SW480 (cell line): ENCODE measurements at places on chromosomes 4 and X.

DNA sequence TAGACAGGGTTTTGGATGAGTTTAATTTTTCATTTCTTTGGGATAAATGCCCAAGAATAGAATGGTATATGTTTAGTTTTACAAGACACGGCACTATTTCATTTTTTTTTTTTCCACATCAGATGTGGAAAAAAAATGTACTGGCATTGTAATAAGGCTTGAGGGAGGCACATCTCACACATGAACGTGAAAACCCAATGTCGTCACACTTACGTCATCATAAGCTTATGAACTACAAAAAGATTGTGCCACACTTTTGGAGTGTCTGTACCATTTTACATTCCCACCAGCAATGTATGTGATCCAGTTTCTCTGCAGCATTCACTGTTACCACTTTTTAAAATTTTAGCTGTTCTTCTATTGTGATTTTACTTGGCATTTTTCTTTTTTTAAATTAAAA is 74.2 kb downstream of the TAF1 start:
- DNase-seq, result no peak

- peak; percentile 38 for DNase-seq
These were observed 54.9 kb downstream of the PHOX2B start for GRCh38 chr4:41693629-41694028.

DNA sequence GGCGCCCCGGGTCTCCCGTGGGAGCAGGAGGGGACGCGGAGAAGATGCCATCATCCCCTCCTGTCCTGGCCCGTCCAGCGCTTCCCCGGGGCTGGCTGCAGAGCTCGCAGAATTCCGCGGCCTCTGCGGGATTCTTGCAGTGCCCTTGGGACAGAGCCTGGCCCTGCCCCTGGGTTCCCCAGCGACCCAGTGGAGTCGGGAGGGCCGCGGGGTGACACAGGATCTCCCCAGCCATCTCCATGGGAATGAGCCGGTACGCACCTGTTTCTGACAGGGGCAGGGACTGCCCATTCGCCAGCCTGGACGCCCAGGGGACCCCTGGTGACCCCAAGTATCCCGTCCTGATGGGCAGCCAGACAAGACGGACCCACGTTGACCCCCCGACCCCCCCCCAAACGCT is 482 bp downstream of the FAM9C start:
- no peak for DNase-seq

GRCh38 chr4:142850478-142850877 is 4.4 kb upstream of the INPP4B start:
- DNase-seq, result peak; percentile 20

GRCh38 chr4:13289391-13289790 is 194.7 kb downstream of the RAB28 start:
- DNase-seq, result no peak

GRCh38 chr4:98802770-98803198 is 126.1 kb downstream of the EIF4E start:
- DNase-seq, result no peak

- no peak for DNase-seq
These were observed 373.6 kb downstream of the FBXW7 start for GRCh38 chr4:152162331-152162697.

- DNase-seq, result no peak
These were observed 94.0 kb upstream of the RBPJ start for GRCh38 chr4:26226629-26227376.

DNA sequence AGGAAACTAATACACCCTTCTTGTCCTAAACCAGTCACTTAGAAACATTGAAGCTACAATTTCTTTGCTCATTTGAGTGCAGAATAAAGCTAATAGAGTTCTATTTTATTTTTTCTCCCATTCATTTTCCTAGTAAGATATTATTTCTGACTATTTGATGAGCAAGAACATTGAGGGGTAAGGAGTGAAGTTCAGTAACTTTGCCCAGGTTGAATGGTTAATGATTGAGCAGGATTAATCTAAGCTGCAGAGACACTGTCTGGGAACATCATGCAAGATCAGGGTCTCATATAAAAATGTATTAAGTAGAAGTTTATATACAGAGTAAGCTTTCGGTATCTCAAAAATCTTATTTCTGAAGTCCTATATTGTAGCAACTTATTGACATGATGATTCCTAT is 102.4 kb upstream of the LIMCH1 start:
- DNase-seq, result no peak

DNA sequence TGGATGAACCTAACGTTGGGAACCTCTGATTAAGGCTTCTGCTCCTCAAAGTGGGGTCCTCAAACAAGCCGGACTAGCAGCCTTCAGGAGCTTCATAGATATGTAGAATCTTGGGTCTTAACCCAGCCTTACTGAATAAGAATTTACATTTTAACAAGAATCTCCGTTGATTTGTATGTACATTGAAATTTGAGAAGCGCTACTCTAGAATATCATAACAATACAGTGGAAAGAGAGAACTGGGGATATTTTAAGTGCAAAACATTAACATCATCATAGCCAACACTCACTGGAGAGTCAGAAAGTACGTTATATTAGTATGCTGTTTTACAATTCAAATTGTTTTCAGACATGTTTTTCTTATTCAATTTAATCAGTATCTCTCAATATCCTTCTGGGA is 31.2 kb downstream of the ATXN3L start:
- DNase-seq, result no peak

GRCh38 chr4:107391630-107392028 is 328.4 kb downstream of the PAPSS1 start:
- DNase-seq, result no peak

DNA sequence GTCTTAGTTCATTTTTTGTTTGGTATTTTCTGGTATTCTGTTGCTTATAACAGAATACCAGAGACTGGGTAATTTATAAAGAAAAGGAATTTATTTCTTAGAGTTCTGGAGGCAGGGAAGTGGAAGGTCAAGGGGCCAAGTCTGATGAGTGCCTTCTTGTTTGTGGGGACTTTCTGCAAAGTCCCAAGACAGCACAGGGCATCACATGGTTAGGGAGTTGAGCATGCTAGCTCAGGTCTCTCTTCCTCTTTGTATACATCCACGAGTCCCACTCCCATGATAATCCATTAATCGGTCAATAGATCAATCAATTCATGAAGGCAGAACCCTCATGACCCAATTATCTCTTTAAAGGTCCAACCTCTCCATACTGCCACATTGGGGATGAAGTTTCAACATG is 31.1 kb downstream of the IL13RA1 start:
- DNase-seq, result no peak

GRCh38 chr4:93791570-93792195 is 36.9 kb upstream of the ATOH1 start:
- DNase-seq, result peak; percentile 39

DNA sequence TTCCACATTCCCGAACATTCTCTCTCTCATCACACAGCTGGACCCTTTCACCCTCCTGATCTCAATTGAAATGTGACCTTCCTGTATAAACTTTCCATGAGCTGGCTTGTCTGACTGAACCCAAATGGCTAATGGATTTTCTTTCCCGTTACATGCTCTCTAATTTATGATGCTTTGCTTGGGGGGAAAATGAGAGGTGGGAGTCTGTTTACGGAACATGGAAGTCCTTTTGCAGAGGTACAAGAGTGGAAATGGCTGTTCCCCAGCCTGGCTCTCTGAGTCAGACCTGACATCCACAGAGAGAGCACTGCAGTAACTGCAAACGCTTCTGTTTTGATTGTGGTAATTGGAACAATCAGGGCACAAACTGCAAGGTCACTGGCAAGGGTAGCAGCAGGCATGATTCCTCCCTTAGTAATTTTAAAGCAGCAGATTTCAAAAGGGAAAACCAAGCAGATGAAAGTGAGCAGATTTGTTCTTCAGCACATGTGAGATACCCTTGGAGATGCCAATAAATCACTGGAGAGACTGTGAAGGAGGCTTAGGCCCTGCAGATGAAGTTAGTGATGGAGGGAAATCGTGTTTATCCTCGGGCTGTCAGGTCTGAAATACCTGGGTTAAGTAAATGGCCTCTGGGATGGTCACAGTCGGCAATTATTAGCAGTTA is 83.9 kb downstream of the SNCA start:
- DNase-seq, result no peak

DNA sequence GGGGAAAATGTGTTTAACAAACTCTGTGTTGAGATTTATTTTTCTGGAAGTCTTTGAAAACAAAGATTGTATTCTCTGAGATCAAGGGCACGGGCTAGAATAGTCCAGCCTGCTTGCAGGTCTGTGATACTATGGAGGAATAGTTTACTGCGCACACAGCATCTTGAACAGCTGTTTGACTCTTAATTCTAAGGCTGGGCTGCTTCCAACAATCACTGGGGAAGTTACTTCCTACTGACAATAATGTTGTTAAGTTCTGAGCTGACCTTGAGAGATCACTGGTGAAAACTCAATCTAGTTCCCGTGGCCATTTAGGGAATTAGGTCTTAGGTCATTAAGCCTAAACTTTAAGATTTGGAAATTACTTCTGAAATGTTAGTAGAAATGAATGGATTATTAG is 416.1 kb upstream of the FTHL17 start:
- no peak for DNase-seq

GRCh38 chrX:13212191-13212651 is 107.6 kb downstream of the ATXN3L start:
- DNase-seq, result no peak

DNA sequence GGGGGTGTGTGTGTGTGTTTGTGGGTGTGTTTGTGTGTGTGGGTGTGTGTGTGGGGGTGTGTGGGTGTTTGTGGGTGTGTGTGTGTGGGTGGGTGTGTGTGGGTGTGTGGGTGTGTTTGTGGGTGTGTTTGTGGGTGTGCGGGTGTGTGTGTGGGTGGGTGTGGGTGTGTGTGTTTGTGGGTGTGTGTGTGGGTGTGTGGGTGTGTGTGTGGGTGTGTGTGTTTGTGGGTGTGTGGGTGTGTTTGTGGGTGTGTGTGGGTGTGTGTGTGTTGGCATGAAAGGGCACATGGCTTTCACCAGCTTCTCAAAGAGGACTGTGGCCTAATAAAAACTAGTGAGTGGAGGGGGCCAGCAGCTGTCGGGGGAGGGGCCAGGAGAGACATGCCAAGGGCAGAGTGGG is 25.3 kb upstream of the ZNF185 start:
- DNase-seq, result no peak

DNA sequence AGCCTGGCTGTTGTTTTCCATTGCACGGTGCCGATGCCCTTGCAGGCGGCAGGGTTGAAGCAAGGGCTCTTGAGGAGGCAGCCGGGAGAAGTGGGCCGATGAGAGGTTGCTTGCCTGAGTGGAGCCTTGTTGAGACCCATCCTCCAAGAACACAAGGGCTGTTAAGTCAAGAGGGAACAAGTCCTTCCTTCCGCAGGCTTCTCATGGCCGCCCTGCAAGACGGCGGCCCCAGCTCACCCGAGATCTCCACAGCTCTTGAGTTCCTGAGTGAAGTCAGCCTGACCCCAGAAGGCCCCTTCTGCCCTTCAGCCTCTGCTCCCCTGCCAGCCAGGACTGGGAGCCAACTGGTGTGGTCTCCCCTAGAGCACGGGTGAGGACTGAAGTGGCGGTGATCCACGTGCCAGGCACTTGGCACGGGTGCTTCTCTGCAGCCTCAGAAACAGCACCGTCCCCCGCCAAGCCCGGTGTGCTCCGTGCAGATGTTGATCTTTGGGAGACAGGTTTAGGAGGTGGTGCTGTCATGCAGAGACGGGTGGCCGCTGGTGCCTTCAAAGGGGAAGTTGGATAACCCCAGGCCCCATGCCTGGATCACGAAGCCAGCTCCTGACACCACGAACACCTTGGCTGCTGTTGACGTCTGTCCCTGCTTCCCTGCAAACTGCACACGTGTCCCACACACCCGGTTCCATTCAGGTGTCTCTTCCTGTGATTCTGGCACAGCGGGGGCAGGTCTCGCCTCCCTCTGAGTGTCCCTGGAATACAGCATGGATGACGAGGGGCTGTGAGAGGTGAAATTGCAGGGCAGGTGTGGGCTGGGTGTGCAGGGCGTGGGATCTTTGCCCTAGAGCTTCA is 164.4 kb upstream of the PSAPL1 start:
- no peak for DNase-seq

DNA sequence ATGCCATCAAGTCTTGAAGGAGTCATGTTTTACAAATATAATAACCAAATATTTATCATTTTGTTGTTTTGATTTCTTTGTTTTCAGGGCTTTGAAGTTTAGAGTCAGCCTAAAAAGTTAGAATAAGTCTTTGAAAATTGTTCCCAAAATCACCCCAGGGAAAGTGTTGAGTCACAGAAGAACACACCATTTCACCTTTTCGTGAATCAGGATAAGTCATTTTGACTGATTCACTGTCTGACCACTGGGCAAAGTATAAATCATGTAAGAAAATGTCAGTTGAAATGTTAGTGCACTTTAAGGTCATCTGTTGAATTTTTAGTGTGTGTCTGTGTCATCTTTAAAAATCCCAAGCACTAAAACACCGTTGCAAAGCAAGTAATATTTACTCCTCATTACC is 1320.1 kb downstream of the RPA4 start:
- DNase-seq, result no peak

DNA sequence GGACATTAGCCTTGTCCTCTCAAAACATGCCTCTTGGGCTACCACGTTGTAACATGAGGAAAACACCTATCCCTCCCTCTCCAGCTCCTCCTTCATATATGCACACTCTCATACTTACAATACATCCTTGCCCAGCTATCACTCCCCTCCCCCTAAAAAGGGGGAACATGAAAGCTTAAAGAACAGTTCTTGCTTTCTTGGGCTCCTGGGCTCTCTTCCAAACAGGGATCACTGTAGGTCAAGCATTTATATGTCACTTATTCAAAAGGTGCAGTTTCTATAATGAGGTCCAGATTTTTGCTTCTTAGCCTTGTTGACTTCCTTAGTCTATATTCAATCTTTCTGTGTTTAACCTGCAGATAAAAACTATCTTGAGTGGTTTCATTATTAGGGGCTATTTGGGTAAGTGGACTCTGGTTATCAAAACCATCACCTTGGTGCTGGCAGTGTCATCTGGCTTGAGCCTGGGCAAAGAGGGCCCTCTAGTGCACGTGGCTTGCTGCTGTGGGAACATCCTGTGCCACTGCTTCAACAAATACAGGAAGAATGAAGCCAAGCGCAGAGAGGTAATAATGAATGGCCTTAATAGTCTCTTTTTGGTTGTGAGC is 119.4 kb downstream of the AKAP4 start:
- DNase-seq, result peak; percentile 13

DNA sequence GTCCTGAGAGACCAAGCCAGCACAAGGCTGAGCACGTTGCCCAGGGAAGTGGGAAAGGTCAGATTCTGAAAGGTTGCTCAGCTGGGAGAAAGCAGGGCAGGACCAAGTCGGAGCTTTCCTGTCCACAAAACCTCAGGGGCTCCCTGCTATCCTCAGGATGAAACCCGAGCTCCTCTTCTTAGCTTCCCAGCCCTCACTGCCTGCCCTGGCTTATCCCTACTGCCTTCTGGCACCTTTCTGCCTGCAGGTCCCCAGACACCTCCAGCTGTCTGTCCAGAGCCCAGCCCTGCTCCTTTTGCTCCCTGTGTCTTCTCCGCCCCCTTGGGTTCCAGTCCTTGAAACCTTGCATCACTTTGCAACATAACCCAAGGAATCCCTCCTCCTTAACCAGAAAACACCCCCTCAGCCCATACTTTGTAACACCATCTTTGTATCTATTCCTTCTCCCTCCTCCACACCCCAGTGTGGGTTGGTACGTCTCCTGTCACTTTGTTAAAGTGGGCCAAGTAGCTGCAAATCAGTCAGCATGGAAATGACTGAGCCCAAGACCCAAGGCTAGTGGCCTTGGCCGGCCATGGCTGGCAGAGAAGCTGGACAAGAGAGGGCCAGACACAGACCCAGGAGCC is 20.0 kb upstream of the PRRG3 start:
- DNase-seq, result no peak
